ENCODE measurements at places on chromosomes 16 and 17. TPM values are rescaled to one million over a fixed set of nuclear protein-coding genes. Genes with fewer than 3 reads are reported as not detected.

DNA sequence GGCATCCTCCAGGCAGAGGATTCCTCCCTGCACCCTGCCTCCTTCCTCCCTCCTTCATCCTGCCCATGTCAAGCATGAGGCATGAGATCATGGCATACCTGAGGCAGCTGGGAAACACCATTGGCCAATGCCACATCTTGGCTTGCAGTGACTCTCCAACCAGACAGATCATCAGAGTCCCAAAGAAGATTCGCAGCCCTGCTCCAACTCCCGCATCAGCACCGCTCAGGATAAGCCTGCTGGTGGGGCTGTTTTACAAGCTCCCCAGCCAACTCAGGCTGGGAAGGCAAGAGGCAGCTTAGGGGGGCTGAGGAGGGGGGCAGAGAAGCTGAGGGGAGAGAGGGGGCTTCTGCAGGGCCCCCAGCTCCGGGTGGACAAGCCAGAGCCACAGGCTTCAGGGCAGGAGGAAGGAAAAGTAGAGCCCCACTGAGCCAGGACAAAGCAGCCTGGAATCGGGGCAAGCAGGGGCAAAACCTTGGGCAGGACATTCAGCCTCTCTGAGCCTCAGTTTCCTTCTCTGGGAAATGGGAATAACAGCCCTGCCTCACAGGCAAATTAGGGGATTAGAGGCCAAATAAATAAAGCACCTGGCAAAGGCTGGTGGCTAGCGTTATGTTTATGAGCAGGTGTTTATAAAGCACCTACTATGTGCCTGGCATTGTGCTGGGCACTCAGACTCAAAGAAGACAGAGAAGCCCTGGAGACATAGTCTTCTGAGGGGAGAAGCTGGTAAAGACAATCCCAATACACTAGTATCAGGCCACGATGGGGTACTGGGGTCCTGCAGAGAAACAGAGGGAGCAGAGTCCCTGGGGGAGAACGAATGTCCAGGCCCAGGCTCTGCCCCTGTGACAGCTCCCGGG is 88.1 kb downstream of the GOSR1 start:
- no peak for DNase-seq

GRCh38 chr17:28686296-28686695 is 24.3 kb downstream of the SUPT6H start:
- DNase-seq = no peak

DNA sequence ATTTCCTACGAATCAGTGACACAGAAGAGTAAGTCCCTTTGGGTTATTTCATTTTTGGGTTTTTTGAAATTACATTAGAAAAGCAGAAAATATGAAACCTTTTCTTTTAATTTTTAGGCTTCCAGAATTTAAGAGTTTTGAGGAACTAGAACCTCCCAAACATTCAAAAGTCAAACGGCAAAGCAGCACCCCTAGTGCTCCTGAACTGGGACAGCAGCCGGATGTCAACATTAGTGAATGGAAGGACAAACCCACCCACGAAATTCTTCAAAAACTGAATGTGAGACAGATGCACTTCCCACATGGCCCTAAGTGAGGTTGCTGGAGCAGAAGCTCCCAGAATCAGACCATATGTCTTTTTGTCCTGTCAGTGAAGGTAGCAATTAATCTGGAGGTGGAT is 199.4 kb downstream of the PHKB start:
- no peak for DNase-seq

GRCh38 chr16:57169327-57169726 is 16.5 kb downstream of the PSME3IP1 start:
- DNase-seq = no peak

GRCh38 chr17:855569-855968 is 73.4 kb downstream of the MRM3 start:
- no peak for DNase-seq

GRCh38 chr16:46673320-46674013 is 15.5 kb downstream of the VPS35 start:
- peak; percentile 40 for DNase-seq

GRCh38 chr17:4527566-4528125 is 27.5 kb downstream of the MYBBP1A start:
- no peak for DNase-seq

DNA sequence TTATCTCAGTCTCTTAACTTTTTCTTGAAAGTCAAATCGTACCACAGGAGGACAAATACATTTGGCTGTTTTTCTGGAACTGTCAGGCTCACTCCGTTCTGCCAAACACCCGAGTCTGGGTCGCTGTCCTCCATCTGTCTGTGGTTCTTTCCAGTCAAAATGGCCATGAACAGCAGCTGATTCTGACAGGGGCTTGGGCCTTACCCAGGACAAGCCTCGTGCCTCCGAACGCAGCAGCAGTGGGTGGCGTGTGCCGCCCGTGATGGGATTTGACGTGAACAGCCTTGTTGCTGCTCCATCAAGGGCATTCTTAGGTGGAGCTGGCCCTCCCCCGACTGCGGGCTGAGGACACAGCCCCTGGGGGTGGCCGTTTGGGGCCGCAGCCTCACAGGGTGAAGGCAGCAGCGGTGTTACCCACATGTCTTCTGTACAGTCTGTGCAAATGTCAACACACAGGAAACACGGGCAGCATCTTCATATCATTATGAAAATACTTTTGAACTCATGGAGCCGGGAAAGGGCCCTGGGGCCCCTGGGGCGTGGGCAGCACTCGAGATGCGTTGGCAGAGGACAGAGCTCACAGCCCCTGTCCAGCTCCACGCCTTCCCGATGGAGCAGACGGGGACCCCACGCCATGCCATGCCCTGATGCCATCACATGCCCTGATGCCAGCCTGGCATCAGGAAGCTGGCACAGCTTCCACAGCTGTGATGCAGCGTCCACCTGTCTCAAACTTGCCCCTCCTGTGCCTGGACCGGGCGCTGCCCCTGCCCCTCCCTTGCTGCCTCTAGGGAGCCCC is 8.6 kb upstream of the ACSF3 start:
- DNase-seq = no peak

DNA sequence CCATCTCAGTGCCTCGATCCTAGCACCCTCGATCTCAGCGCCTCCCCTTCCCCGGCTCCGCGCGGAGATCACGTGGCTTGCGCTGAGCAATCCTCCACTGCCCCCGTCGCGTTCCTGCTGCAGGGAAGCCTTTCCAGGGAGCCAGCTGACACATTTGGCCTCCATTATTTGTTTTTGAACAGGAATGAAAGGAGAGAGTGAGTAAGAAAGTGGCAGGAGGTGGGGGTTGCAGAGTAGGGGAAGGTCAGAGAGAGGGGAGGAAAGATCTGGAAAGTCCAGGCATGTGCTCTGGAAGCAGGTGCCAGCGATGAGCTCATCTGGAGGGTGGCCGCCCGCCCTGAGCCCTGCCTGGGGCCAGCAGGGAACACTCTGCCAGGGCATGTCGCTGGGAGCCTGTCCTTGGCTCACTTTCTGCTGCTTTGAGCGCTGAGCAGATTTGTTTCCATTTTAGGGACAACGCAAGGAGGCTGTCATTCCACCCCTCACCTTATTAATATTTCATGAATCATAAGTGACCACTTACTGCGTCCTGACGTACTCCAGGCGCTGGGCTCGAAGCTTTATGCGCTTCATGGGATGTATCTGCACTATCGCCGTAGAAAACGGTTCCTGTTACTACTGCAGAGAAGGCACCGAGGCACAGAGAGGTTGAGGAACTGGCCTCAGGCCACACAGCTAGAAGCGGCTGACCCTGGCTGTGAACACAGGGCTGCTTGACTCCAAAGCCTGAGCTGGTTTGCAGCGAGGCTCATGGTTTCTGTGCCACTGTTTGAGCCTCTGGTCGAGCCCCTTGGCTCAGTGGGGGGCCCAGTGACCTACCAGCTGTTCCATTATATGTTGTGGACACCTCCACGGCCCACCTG is 283.1 kb downstream of the SEC14L1 start:
- peak; percentile 90 for DNase-seq

DNA sequence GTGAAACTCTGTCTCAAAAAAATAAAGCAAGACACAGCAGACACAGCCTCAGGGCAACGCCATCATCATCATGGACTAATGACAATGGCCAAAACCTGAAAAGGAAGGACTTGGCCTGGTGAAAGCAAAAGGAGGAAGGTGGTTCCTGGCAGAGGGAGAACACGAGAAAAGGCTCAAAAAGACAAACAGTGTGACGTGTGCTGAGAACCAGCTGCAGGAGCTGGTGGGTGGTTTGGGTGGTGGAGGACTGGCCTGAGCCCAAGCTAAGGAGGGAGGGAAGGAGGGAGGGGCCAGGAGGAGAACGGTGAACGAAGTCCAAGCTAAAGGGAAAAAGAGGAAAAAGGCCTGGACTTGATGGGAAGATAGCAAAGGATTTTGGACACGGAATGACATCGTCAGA is 85.1 kb downstream of the SLC39A11 start:
- DNase-seq = no peak

DNA sequence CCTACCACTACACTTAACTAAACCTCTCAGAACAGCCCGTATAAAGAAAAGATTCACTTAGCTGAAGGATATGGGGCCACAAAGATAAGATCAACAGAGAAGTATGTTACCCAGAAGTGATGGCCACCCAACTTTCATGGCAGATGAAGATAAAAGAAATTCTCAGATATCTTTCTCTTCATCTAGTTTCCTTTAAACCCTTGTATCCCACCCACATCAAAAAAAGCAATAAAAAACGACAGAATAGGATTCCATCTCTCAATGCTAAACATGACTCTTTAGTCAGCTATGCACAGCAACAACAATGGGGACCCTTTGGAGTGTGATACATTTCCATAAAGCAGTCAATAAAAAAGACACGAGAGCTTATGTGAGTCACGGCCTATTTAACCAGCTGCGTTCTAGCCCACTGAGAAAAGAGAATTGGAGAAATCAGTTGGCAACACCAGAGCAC is 86.6 kb downstream of the SNX11 start:
- DNase-seq = no peak

DNA sequence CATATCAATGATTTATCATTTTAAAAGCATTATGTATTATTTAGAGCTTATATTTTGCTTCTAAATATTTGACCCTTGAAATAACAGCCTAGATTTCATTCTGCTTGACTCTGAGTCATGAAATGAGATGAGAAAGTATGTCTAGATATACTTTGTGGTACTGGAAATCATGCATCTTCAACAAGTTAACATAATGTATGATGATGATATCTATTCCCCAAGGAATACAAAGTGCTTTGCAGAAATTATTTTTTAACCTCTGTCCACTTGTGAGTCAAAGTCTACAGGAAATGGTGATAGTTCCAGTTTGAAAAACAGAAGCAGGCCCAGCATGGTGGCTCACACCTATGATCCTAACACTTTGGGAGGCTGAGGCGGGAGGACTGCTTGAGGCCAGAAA is 36.1 kb downstream of the GOSR1 start:
- no peak for DNase-seq

DNA sequence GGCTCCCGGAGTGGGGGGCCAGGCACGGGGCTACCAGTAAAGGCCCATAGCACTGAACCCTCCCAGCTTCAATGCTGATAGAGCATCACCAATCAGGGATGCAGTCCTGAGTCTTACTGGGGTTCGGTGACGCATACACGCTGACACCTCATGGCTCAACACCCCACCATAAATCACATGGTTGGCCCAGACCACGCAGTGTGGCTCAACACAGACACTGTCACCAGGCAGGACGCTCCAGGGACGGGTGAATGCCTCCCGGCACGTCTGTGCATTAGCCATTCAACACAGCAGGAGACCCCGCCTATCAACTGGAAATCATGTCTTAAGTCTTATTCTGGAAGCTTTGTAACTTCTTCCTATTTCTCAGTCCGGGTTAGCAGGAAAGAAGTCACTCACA is 35.0 kb downstream of the NECAB2 start:
- DNase-seq = no peak

DNA sequence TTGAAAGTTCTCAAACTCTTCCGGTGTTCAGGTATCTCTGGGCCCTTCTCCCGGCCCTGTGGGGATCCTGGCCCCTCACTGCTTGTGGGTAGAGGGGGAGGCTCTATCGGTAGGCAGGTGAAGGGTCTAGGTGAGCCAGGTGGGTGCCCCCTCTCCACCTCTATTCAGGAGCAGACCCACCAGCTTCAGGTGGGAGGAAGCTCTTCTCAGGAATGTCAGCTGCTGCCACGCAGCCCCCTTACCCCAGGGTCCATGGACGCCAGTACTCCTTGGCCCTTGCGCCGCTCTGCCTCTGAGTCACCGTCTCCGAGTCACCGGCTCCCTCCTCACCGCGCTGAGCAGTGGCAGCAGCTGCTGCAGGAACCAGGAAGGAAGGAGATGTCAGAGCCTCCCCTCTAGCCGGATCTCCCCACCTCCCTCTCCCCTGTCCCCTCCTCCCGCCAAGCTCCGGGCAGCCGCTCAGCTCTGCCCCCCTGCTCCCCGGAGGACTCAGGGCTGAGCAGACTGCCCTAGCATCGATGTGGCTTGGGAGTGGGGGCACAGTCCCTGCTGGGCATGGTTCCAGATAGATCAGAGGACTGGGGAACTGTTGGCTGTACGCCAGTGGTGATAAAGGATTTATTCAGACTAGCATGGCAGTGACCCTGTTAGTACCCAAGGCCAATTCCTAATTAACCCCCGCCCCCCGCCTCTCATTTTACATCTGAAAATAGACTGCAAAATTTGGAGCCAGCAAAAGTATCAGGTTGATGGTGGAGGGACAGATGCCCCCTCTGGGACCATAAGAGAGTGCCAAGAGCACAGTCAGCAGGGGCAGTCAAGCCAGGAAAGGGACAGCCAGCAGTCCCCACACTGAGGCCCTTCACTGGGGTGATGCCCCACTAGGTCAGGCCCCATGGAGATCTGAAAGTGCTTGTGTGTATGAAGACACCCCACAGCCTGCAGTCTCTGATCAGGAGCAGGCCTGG is at the start of gene OSBPL7:
Gene OSBPL7 (minus strand): TSS at position 371 of the 968 bp plus-strand sequence. CDS start 1,516 bp downstream, outside the sequence.
- peak; percentile 70 for DNase-seq

GRCh38 chr17:81701288-81702071 is 1.7 kb upstream of the MRPL12 start:
- no peak for DNase-seq

DNA sequence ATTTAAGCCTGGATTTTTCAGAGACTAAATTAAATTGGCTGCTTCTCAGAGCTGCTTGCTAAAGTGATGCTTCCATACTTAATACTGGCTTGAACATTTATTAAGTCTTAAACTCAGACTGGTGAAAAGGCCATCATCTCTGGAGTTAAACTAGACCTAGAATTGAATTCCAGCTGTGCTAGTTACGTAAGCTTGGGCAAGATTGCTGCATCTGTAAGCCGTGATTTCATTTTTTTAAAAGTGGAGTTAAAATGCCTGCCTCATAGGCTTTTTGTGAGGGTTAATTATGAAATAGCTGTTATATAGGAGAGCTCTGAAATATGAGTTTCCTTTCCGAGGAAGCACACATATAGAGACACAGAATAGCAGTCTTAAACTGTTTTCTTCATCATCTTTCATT is 84.7 kb downstream of the VAT1L start:
- no peak for DNase-seq

GRCh38 chr17:51873302-51873701 is 285.2 kb downstream of the CA10 start:
- no peak for DNase-seq

Gene CD19
- total RNA-seq = 1.4 TPM

Gene CD300LG
- total RNA-seq = 1.5 TPM

Gene NAGLU
- total RNA-seq = 51.1 TPM

Gene CD300H
- total RNA-seq = not detected

Gene DNAJA2
- total RNA-seq = 62.8 TPM

Gene FN3K
- total RNA-seq = 46.8 TPM
